Activated CD4-positive, alpha-beta T cell treated with anti-CD3 and anti-CD28 coated beads, Interleukin-2, amount 10 ng/mL, durations not matched to agents 7 days and 5 days (primary cell): ENCODE measurements at places on chromosomes 2 and 18. TPM values are rescaled to one million over a fixed set of nuclear protein-coding genes. Genes with fewer than 3 reads are reported as not detected.

LYPD1 gene
- total RNA-seq, result not detected

SIX3 gene
- total RNA-seq, result not detected

RAD51AP2 gene
- total RNA-seq, result not detected

DNA sequence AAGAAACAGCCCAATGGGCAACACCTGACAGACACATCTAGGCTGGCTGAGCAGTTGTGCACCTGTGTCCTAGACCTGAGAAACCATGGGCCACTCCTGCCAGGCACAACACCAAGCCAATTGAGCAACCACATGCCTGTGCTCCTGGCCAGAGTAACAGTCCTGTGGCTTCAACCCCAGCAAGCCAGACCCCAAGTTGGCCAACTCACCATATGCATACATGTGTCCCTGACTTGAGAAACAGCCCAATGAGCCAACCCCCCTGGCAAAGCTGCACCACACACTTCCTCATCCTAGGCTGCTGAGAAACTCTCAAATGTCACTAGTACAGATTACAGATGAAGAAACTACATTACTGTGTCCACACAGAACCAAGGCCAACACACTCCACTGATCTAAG is 36.6 kb downstream of the USP34 start:
- no peak overlapping the region for H3K4me3 ChIP-seq
- H3K27ac ChIP-seq, result no peak overlapping the region
- no peaks in the 10 kb centered on the region for H3K27me3 ChIP-seq
- peaks cover 28% of the 10 kb centered on the region for H3K36me3 ChIP-seq

GRCh38 chr2:200863782-200864175 is 679 bp downstream of the CLK1 start:
- peak; percentile 46 for DNase-seq
- no peaks in the 10 kb centered on the region for H3K27me3 ChIP-seq
- peaks cover 58% of the 10 kb centered on the region for H3K36me3 ChIP-seq
- H3K4me1 ChIP-seq, result peaks cover 44% of the 10 kb centered on the region
- peak overlapping the region; percentile 100 for H3K27ac ChIP-seq

DNA sequence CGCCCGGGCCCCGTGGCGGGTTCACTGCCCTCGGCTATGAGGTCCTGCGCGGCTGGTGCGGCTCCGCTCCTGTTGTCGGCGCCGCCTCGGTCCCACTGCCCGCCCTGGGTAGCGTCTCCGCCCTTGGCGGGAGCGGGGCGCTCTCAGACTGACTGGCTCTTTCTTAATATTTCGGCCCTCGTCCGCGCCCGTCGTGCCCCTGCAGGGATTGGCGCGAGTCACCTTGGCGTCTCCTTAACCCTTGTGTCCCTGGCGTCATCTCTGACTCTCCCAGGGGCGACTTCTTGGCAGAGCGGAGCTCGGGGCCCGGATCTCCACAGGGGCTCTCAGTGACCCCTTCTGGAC is 1.3 kb downstream of the PTMA start:
- H3K27me3 ChIP-seq, result peaks cover 2% of the 10 kb centered on the region
- peak overlapping the region; percentile 97 for H3K27ac ChIP-seq
- peaks cover 38% of the 10 kb centered on the region for H3K4me1 ChIP-seq
- peak; percentile 39 for DNase-seq
- peak overlapping the region; percentile 99 for H3K4me3 ChIP-seq

DNA sequence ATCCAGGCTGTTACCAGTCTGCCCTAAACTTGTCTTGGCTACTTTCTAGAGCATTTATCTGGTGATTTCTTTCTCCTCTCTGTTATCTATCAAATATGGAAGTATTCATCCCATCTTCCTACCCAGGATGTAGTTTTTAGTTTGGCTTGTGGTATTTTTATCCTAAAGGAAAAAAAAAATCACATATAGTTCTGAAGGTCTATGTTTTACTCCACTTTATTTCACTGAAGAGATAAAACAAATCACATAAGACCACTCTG is 62.2 kb downstream of the PXDN start:
- no peaks in the 10 kb centered on the region for H3K36me3 ChIP-seq
- no peak overlapping the region for H3K4me3 ChIP-seq
- no peak for DNase-seq

DNA sequence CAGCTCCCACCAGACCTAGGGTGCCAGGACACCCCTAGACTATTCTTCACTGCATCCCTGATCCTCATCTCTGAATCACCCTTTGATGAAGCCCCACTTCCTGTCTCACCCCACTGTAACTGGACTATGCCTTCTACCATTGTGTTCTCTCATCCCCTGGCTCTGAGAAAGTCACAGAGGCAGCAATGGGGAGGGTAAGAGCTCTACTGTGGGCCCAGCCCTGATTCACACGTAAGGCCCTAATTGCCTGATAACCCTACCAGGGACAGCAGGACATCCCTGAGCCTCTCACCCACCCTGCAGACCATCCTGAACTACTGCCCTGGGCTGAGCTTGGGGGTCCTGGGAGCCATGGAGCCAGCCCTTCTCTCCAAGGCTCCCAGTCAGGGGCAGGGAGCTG is 1.5 kb upstream of the PROM2 start:
- no peaks in the 10 kb centered on the region for H3K36me3 ChIP-seq
- no peak for DNase-seq
- H3K4me3 ChIP-seq, result no peak overlapping the region
- H3K4me1 ChIP-seq, result no peaks in the 10 kb centered on the region

GRCh38 chr2:6506361-6506794 is 359.3 kb downstream of the CMPK2 start:
- H3K27me3 ChIP-seq, result no peaks in the 10 kb centered on the region
- no peak overlapping the region for H3K27ac ChIP-seq
- no peaks in the 10 kb centered on the region for H3K36me3 ChIP-seq
- H3K4me3 ChIP-seq, result no peak overlapping the region
- DNase-seq, result no peak
- no peaks in the 10 kb centered on the region for H3K4me1 ChIP-seq

DNA sequence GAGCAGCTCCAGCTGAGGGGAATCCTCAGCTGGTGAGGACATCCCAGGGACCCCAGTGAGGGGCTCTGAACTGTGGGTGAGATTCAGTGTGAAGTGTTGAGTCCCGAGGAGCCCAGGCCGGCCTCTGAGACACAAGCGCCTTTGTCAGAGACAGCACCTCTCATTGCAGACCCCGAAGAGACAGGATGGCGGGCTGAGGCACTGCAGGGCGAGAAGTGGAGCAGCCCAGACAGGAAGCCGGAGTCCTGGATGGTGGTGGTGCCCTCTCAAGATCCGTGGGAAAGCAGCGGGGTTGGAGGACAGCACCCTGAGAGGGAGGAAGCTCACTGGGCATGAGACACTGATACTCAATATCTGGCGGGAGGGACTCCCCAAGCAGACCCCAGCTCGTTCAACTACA is 49.1 kb upstream of the ID2 start:
- peaks cover 6% of the 10 kb centered on the region for H3K4me1 ChIP-seq
- no peak for DNase-seq
- no peaks in the 10 kb centered on the region for H3K27me3 ChIP-seq
- H3K4me3 ChIP-seq, result no peak overlapping the region

DNA sequence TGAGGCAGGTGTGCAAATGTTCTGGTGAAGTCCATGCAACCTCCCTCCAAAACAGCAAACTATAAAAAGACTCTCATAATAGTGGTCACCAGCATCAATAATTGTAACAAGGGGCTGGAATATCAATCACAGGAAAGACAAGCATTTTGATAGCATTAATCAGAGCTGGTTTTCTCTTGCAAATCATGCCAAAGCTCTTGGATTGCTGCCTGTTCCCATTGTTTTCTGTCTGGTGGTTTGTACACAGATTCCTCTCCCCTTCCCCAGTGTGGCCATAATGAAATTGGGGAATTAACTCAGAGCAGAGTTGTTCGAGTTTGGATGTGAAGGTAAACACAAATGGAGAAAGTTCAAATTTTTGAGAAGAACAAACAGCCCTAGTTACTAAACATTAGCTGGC is 134.2 kb downstream of the CDCA7 start:
- no peak overlapping the region for H3K4me3 ChIP-seq
- H3K36me3 ChIP-seq, result no peaks in the 10 kb centered on the region
- no peak for DNase-seq
- no peaks in the 10 kb centered on the region for H3K4me1 ChIP-seq

- no peak overlapping the region for H3K4me3 ChIP-seq
- no peak for DNase-seq
- H3K36me3 ChIP-seq, result peaks cover 11% of the 10 kb centered on the region
- H3K27me3 ChIP-seq, result peaks cover 10% of the 10 kb centered on the region
Measured at GRCh38 chr18:48826806-48827205, 124.0 kb downstream of the SMAD7 start.

DNA sequence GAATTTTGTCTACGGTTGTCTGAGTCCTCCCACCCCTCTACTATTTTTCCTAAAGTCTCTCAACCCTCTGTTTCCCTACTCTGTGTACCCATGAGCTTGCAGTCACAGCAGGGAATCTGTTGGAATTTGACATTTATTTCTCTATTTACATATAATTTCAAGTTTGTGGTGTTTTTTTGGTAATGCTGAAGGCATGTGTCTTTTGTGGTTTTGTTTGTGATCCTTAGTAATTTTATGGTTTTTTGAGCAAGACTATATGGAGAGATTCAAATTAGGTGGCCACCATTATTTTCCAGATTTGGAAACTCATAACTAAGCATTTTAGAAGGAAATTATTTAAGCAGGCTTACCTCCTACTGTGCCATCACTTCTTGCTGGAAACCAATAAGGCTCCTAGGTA is 27.2 kb upstream of the FBLN7 start:
- H3K27me3 ChIP-seq, result no peaks in the 10 kb centered on the region
- no peak overlapping the region for H3K27ac ChIP-seq
- H3K4me3 ChIP-seq, result no peak overlapping the region
- DNase-seq, result no peak
- H3K36me3 ChIP-seq, result peaks cover 71% of the 10 kb centered on the region

GRCh38 chr2:54224997-54225396 is 31.0 kb downstream of the TSPYL6 start:
- no peak overlapping the region for H3K27ac ChIP-seq
- H3K4me3 ChIP-seq, result no peak overlapping the region
- H3K36me3 ChIP-seq, result no peaks in the 10 kb centered on the region
- DNase-seq, result no peak
- no peaks in the 10 kb centered on the region for H3K27me3 ChIP-seq
